ENCODE measurements at places on chromosomes 6 and 20.

GRCh38 chr20:41221614-41222218 lies 84.4 kb downstream of the PLCG1 start:
- no peak for DNase-seq

DNA sequence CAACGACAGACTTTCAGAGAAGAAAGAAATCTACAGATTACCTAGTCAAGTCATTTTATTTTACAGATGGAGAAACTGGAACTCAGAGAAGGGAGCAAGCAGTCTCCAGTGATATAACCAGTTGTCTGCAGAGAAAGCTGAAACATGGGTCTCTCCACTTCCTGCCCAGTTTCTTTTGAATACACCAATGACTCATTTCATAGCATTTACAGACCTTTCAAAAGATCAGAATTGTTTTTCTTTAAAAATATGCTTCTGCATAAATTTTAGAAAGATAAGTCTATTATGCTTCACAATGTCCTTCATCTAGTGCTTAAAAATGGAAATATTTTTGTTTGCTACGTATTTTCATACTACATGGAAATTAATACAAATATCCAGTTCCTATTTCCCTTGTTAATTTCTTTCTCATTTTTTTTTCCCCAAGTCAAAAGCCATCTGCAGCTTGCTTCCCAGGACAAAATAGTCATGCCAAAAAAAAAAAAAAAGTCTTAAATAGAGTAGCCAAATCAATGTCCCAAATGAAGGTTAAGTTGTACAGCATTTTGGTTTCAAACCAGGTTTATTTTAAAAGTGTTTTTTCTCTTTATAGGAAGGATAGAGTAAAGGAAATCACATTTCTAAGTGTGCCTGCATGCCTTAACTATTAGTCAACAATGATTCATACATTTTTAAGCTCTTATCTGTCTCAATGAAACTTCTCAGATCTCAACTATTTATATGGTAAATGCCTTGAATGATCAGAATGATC lies 36.9 kb downstream of the ARHGAP18 start:
- no peak for DNase-seq

- no peak for DNase-seq
These were observed 34.1 kb downstream of the SERPINB1 start for GRCh38 chr6:2807342-2808090.

DNA sequence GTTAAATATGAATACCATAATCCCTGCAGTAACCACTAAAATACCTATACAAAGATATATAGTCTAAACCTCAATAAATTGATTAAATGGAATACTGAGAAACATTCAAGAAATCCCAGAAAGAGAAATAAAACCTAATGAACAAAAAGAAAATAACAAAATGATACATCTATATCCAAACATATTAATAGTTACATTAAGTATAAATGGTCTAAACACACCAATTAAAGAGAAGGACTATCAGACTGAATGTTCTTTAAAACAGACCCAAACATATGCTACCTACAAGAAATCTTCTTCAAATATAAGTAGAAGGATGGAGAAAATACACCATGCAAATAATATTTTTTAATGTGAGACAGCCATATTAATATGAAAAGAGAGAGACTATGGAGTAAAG lies 22.0 kb downstream of the NINL start:
- no peak for DNase-seq

DNA sequence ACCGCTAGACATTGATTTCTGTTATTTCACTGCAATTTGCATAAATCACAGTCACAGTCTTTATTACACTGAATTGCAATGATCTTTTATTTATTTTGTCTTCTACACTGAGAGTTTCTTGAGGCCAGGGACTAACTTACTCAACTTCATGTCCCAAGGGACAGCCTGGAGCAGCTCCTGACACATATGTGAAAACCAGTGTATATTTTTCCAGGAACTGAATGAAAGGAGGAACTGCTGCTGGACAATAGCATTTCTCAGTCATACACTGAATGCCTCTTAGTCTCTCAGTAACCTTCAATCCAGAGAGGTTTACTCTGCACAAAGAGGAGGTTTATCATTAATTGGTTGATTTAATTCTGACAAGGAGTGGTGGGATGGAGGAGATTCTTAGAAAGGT lies 5.9 kb downstream of the F13A1 start:
- DNase-seq = no peak

- no peak for DNase-seq
These were observed 3.4 kb upstream of the SRC start for GRCh38 chr20:37342231-37343177.

DNA sequence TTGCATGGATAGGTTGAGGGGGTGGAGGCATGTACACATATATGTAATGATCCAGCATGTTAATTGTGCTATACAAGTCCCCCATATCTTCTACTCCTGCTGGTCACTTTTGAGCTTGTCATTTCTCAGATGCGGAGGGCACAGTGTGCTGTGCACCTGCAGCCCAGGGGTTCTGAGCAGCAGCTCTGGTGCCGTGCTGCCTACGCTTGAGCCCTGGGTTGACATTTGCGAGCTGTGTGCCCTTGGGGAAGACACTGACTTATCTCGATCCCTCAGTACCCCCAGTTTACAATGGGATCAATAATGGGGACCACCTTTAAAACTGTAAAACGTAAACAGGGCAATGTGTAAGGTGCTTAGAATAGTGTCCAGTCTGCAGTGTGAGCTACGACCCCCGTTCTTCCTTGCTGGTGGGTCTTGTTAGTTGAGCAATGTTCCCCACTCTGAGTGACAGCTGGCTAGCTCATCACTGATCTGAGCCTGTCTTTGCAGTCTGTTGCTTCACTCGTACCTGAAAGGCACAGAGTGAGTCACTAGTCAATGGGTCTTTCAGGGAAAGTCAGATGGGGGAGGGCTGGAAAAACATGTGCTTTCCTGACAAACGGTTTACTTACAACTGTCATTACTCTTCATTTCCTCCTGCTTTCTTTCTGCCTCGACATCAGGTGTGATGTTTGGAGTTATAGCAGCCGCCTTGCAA lies 91.7 kb downstream of the SLC2A10 start:
- DNase-seq = no peak

GRCh38 chr6:20681243-20681684 lies 147.0 kb downstream of the CDKAL1 start:
- DNase-seq = no peak

DNA sequence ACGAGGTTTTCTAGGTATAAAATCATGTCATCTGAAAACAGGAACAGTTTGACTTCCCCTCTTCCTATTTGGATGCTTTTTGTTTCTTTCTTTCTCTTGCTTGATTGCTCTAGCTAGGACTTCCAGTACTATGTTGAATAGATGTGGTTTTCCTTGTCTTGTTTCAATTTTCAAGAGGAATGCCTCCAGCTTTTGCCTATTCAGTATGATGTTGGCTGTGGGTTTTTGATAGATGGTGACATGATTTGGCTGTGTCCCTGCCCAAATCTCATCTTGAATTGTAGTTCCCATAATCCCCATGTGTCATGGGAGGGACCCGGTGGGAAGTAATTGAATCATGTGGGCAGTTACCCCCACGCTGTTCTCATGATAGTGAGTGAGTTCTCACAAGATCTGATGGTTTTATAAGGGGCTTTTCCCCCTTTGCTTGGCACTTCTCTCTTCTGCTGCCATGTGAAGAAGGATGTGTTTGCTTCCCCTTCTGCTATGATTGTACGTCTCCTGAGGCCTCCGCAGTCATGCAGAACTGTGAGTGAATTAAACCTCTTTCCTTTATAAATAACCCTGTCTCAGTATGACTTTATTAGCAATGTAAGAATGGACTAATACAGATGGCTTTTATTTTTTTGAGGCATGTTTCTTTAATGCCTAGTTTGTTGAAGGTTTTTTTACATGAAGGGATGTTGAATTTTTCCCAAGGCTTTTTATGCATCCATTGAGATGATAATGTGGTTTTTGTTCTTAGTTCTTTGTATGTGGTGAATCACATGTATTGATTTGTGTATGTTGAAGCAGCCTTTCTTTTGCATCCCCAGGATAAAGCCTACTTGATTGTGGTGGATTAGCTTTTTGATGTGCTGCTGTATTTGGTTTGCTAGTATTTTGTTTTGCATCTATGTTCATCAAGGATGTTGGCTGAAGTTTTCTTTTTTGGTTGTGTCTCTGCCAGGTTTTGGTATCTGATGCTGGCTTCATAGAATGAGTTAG lies 239.1 kb downstream of the THBS2 start:
- DNase-seq = no peak

- no peak for DNase-seq
These were observed 181.0 kb downstream of the ZFP64 start for GRCh38 chr20:52010541-52010940.

GRCh38 chr6:41334482-41335040 lies 847 bp upstream of the NCR2 start:
- no peak for DNase-seq

DNA sequence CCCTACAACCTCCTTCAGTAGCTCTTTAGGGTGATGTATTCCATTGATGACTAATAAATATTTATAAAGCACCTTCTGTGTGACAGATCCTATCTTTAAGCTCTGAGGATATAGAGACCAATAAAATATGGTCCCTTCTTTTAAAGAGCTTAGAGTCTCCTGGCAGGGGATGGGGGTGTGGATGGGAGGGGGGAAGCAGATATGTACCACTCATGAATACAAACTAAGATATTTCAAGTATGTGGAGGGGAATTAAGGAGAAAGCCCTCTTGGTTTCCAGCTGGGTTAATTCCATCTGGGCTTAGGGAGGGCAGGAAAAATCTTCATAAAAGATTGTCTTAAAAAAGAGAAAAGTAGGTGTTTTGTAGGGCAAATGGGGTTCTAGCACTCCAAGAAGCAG lies 21.6 kb upstream of the FBXO9 start:
- no peak for DNase-seq

GRCh38 chr6:113651920-113652319 lies 205.2 kb upstream of the MARCKS start:
- no peak for DNase-seq

DNA sequence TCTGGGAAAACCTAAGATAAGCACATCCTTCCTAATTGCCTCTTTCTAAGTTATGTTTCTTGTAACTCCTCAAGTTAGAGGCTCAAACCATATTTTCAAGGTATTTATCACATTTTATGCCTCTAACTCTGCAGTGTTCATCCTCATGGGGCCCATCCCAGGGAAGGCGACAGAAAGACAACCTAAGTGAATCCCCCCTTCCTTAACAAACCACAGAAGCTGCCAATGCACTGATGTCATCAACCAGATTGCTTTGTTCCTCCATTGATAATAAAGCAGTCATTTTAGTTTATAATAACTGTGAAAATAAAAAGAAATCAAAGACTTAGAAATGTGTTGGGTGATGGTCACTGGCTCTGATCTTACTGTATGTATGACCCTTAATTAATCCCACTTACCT lies 119.5 kb upstream of the TCF21 start:
- DNase-seq = no peak

DNA sequence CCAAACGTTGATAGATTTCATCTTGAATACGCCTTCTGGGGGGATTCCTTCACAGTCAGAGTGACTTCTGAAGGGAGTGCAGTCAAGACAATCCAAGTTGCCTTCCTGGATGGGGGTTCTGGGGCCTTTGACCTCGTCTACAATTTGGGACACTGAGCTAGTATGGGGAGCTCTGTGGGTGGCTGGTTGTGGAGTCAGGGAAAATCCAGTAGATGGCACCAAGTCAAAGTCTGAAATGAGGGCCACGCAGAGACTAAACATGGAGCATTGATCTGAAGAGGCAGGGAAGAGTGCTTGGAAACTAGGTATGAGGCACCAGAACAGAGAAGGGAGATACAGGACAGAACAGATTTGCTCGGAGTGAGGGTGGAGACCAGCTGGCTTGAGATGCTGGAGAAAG lies 43.6 kb upstream of the CCN6 start:
- DNase-seq = no peak

DNA sequence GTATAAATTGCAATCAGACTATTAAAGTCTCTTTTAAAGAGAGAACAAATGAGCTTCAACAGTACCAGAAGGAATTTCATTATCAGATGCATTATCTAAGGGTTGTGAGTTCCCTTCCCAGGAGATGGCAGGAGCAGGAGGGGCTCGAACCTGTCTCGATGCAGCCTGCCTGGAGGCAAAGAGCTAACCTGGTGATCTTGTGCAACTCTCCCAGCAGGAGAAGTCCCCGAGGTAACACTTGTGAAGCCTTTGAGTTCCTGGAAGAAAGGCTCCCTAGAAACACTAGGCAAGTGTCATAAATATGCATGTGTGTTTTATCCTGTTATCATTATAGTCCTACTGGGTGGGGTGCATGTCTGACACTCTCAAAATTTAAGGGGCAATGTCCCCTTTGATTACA lies 232.2 kb upstream of the ARID1B start:
- DNase-seq = no peak

DNA sequence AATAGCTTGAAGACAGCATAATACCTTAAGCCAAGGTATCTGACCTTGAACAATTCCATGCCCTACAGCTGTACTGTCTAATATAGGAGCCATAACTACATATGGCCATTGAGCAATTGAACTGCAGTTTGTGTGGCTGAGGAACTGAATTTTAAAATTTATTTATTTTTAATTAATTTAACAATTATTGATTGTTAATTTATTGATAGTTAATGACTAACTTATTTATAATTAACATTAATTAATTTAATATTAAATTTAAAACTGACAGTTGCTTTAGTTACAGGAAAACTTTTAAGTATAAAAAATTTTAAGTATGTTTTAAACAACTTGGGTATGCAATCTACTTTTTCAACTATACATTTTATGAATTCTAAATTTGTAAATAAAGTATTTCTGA lies 12.3 kb upstream of the MYB start:
- no peak for DNase-seq

- no peak for DNase-seq
These were observed 40.3 kb downstream of the MAP3K4 start for GRCh38 chr6:161031721-161032495.

DNA sequence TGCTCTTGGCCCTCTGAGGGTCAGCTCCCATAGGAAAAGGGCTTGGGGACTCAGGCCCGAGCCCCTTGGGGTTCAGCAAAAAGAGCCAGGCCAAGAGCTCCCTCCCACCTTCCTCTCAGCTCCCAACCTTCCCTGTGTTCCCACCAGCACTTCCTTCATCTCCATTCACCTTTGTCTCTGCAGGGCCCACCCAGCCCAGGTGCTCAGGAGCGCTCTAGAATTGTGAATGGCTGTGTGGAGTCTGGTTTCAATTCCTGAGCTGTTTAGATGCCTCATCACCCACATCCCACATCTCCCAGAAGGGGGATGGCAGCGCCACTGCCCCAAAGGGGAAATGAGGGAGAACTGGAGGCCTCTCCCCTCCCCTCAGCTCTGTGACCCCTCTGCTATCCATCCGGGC lies 7.7 kb downstream of the GRM4 start:
- DNase-seq = no peak

DNA sequence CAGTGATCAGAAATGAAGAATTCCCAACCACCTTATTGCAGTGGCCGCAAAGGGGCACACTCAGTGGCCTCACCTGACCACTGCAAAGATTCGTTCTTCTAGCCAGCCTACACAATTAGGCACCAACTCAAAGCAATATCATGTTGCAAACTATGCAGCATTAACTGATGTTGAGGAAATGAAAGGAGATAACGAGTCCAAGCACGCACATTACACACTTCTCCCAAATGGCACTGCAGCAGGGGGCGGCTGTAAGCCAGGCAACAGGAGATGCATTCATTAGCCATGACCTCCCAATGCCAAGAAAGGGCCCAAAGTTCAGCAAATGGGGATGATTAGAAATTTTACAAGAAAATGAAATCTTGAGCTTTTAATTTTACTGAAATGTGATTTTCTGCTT lies 39.3 kb downstream of the ATXN1 start:
- DNase-seq = no peak

GRCh38 chr20:41782255-41782654 lies 164.1 kb upstream of the CHD6 start:
- DNase-seq = no peak

- DNase-seq = no peak
These were observed 88.9 kb downstream of the MAP3K5 start for GRCh38 chr6:136703331-136703865.
